ENCODE measurements at places on chromosomes 12 and 14. TPM values are rescaled to one million over a fixed set of nuclear protein-coding genes. Genes with fewer than 3 reads are reported as not detected.

Gene TDRD9
- total RNA-seq, result 0.18 TPM

Gene PTCSC3
- total RNA-seq, result not detected

Gene SERPINA3
- 12.6 TPM for total RNA-seq

Gene LTBP2
- total RNA-seq, result 7.7 TPM

Gene KLRK1
- total RNA-seq, result not detected

Gene IFT81
- total RNA-seq, result 17.6 TPM

Gene CLEC4C
- total RNA-seq, result not detected

Gene BDKRB2
- total RNA-seq, result 1.1 TPM

Gene BRI3BP
- 19.5 TPM for total RNA-seq

Gene SLC6A13
- total RNA-seq, result 0.25 TPM

Gene EML1
- 38.3 TPM for total RNA-seq

Gene PEBP1
- 290 TPM for total RNA-seq

Gene SPIC
- total RNA-seq, result not detected

Gene NGB
- not detected for total RNA-seq

Gene PAH
- not detected for total RNA-seq

Gene RAB15
- 21.0 TPM for total RNA-seq

Gene RIPK3
- total RNA-seq, result not detected

Gene ERBB3
- total RNA-seq, result 1.7 TPM

Gene CLEC1A
- total RNA-seq, result not detected

Gene LRRC10
- not detected for total RNA-seq
